Smooth muscle cell of the brain vasculature (primary cell): ENCODE measurements at places on chromosomes 1 and 21.

DNA sequence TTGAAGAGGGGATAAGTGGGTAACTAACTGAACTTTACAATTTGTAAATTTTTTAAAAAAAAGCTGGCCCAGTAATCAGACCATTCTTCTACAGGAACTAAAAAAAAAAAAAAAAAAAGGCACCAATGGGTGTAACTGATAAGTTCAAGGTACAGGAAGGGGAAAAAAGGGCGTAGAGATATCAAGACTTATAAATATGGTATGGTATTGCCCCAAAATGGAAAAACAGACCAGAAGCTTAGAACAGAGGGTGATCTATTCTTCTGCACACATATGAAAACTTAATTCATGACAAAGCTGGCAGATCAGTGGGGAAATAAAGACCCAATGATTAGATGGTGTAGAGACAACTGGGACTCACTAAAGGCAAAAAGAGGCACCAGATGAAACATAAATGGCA, 58.9 kb downstream of the LHX4 start:
- DNase-seq = no peak

- peak; percentile 6 for DNase-seq
Observed at GRCh38 chr1:7149080-7149838, 364.0 kb downstream of the CAMTA1 start.

DNA sequence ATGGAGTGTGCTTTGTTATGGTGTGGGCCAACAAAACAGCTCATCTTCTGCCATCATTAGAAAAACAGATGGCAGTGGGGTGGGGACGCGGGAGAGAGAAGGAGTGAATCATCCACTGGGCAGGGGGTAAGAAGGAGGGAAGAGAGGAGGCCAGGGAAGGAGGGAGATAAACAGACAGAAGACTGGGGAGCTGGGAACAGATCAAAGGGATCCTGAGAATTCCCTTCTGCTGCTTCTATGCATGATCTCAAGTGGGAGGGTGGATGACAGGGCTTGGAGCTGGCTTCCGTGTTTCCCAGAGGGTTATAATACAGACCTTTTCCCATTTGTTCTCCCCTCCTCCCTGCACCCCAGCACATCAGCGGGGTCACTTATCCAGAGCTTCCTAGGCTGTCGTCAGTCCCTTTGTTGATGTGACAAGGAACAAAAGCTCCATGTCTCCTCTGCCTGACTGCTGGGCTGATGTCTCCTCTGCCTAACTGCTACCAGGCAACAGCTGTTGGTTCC, 338.6 kb downstream of the PAPPA2 start:
- no peak for DNase-seq

DNA sequence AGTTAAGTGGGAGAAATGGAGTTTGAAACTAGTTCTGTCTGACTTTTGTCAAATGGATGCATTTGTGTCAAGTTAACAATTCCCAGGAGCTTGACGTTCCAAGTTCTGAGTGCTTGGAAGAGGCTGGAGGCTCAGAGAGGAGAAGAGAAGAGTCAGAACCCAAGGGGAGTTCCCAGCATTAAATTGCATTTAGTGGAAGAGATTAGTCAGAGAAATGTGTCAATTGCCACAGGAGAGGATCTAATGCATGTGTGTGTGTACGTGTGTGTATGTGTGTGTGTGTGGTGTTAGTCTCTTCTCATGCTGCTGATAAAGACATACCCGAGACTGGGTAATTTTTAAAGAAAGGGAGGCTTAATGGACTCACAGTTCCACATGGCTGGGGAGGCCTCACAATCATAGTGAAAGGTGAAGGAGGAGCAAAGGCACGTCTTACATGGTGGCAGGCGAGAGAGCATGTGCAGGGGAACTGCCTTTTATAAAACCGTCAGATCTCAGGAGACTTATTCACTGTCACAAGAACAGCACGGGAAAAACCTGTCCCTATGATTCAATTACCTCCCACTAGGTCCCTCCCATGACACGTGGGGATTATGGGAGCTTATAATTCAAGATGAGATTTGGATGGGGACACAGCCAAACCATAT, 101.5 kb upstream of the TMEM51 start:
- no peak for DNase-seq

DNA sequence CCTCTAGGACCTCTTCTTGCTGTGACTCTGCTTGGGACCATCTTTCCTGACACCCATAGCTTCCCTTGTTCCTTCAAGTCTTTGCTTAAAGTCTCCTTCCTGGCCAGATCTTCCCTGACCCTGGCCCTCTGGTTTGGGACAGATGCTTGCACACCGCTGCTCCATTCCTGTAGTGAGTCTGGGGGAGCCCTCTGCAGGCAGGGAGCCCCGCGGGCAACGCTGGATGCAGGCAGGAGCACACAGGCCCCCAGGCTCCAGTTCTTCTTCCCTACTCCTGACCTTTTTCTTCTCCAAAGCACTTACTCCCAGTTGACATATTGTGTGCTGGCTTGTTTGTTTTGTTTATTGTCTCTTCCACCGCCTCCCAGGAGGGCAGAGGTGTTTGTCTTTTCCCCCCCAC, 413.4 kb downstream of the CAMTA1 start:
- no peak for DNase-seq

DNA sequence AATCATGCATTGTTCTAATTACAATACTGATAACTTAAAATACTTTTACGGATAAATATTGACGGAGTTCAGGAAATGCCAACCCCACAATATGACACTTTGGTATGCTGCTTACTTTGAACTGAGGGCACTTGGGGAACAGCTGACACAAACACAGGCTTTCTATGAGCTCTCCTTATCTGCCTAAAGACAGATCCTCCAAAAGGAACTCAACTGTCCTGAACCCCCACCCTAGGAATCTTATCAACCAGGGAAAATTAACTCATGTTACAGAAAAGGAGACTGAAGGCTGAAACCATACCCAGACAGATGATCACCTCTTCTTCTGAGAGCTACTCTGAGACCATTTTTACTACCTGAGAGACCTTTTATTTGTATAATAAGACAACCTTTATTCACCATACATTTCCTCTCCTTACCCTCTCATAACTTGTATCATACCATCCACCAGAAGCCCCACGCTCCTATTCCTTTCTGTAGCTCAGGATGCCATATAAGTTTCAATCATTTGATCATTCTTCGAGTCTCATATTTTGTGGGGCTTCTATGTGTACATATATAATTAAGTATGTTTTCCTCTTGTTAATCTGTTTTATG, 239.5 kb downstream of the FAF1 start:
- no peak for DNase-seq

- no peak for DNase-seq
Observed at GRCh38 chr1:47444562-47445465, 7.0 kb downstream of the FOXD2 start.

GRCh38 chr1:2631136-2632050, 1.4 kb downstream of the MMEL1 start:
- no peak for DNase-seq
